Hematopoietic multipotent progenitor cell treated with erythropoietin and hydrocortisone succinate and interleukin-3 and kit ligand, for 17 days (in vitro differentiated cells): ENCODE measurements at places on chromosomes 3 and 15.

DNA sequence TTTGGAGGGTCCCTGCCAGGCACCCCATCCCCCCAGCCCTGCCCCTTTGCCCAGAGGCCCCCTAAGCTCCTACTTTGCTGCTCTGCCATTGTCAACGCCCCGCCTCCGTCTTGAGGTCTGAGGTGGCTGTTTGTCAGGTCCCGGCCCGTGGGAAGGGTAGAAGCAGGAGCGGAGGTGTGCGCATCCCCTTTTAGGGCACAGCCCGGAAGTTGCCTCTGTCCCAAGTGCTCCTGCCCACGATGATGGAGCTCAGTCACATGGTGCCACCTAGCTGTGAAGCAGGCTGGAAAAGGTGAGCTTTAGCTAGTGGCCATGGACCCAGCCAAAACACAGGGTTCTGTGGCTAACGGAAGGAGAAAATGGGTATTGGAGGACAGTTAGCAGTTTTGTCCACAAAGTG is 28.5 kb upstream of the LCTL start:
- DNase-seq: no peak

DNA sequence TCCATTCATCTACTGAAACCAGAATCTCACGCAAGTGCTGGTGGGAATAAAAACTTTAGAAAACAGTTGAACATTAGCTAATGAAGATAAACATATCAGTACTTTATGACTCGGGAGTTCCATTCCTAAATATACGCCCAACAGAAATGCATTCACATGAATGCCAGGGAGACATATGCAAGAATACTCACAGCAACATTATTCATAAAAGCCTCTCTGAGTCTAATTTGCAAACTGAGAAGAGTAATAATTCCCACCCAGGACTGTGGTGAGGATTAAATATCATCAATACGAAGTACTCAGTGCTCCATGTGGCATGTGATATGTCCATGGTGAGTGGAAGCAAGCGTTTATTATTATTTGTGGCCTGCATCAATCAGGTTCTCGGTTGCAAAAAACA is 65.6 kb upstream of the OXTR start:
- no peak for DNase-seq

- DNase-seq: no peak
Observed at GRCh38 chr15:64068133-64068532, 21.8 kb upstream of the DAPK2 start.

GRCh38 chr15:29074045-29074444 is 188.3 kb downstream of the APBA2 start:
- DNase-seq: no peak

- no peak for DNase-seq
Observed at GRCh38 chr15:90344662-90345061, 7.4 kb upstream of the ZNF774 start.

- no peak for DNase-seq
Observed at GRCh38 chr3:155744626-155745324, at the start of gene PLCH1. TSS of gene PLCH1 (minus strand) at chr3:155745071. CDS start at chr3:155704224, 40,847 bp downstream.

DNA sequence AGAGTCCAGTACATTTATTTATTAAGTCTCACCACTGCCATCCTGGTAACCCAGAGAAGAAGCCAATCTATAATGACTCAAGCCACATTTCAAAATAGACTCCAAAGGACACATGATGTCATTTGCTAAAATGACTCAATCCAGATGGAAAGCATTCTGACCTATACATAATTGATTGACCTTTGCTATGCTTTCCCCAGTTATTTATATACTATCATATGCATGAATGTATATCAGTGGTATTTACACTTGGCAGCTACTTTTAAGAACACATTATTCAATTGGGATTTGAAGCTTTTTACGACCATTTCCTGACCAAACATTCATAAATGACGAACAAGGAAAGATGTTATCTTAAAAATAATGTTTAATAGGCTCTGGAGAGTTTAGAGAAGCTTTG is 297.2 kb downstream of the FHIT start:
- DNase-seq: no peak

DNA sequence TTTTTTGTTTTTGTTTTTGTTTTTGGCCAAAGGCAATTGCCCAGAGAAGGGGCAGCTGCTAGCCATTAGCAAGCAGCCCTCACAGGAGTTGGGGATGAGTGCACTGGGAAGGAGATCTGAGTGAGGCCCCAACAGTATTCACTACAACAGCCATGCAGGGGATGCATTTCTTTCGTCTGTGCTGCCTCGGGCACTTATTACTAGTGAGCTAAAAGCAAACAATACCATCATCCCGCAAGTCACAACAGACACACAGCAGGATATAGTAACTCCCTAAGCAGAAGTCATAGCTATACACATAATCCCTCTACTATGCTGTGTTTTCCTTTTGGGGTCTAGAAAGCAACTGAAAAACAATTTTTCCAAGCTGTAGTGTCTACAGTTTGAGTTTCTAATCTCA is 27.2 kb downstream of the CRTAP start:
- no peak for DNase-seq

GRCh38 chr15:70281261-70281810 is 183.6 kb upstream of the TLE3 start:
- no peak for DNase-seq

GRCh38 chr3:138717348-138717747 is 108.8 kb downstream of the FAIM start:
- no peak for DNase-seq

DNA sequence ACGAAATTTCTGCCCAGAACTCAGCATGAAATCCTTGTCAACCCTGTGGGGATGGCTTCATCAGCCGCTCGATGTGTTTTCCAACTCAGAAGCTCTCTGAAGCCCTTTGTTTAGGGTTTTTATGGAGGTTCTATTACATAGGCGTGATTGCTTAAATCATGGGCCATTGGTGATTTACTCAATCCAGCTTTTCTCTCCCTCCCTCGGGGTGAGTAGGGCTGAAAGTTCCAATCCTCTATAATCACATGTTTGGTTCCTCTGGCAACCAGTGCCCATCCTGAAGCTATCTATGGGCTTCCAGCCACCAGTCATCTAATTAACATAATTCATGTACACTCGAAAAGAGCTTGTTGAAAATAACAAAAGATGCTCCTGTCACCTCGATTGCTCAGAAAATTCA is 51.6 kb downstream of the GATM start:
- DNase-seq: no peak

DNA sequence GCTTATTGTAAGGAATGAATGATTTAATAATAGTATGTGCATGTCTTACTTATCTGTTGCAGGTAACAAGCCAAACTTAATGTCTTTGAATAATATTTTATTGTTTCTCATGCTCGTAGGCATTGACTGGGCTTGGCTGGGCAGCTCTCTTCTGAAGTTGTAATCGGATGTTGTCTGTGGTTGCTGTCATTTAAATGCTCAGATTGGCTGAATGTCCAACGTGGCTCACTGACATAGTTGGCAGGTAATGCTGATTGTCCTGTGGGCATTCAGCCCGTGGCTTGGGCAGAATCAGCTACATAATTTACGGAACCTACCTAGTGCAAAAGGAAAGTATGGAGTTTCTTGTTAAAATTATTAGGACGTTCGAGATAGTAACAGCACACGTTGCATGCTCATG is 297.4 kb upstream of the GBE1 start:
- DNase-seq: no peak

GRCh38 chr3:65706776-65707568 is 331.7 kb downstream of the MAGI1 start:
- no peak for DNase-seq
